ENCODE measurements at places on chromosomes 16 and 17.
A peak's percentile ranks its signal among the peaks of the same experiment; 100 is the strongest.

DNA sequence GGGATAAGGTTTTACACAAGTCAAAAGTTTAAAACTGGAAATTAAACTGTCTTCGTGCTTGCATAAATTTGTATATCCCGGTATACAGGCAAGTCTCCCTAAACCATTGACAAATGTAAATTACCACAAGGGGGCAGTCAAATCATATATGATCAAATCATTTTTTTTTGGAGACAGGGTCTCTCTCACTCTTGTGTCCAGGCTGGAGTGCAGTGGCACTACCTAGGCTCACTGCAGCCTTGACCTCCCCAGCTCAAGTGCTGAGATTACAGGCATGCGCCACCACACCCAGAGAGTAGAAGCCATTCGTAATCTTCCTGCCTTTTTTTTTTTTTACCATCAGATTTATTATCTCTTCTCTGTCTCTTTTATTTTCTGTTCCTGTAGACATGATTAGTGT, 18.5 kb downstream of the TOP2A start:
- DNase-seq, result no peak

GRCh38 chr17:28532050-28532960, 20.1 kb downstream of the UNC119 start:
- no peak for DNase-seq

GRCh38 chr16:62644030-62644812, 608.0 kb upstream of the CDH8 start:
- DNase-seq, result no peak

- no peak for DNase-seq
Measured at GRCh38 chr17:30927756-30928155, 6.0 kb downstream of the ADAP2 start.

DNA sequence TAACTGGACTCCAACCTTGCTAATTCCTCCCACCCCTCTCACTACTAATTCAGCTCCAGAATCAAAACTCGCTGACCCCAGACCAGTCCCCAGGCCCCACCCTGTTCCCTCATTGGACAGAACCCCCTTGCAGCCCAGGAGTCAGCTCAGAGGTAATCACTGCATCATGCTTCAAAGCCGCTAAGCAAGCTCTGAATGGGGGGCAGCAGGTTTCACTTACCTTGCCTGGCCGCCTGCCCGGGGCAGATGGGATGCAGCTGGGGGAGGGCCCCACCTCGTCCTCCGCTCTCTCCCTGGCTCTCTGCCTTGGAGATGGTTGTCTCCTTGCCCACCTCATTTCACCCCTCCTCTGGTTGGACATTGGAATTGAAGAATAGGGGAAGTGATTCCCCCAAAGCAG, 4.8 kb upstream of the NGFR start:
- DNase-seq, result no peak

- no peak for DNase-seq
Measured at GRCh38 chr17:27985306-27985705, 57.2 kb upstream of the NLK start.

DNA sequence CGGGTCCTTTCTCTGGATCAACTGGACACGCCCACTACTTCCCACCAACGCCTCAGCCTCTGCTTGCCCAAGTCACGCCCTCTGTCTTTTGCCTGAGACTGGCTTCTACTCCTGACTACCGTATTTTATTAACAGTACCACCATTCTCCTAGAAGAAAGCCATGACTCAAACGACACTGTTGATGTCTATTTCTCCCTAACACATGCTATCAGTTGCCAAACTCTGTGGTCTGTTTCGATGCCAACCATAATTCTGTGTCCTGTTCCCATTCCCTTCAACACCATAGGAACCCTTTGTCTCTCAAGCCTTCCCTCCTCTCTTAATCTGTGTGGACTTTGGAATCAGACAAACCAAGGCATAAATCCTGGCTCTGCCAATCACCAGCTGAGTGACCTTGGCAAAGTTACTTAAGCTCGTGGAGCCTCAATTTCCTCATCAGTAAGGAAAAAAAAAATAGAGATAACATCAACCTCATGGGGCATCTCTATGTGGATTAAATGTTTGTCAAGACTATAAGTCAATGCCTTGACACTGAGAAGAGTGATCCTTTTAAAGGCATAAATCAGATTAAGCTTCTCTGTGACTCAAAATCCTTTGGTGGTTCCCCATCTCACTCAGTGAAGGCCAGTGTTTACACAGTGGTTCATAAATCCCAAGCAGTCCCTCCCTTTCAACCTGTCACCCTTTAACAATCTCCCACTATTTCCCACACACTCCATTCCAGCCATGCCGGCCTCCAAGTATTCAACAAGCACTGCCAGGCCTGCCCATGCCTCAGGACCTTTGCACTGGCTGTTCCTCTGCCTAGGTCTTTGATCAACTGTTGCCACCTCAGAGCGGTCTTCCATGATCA, 45.6 kb downstream of the ERN1 start:
- no peak for DNase-seq

- DNase-seq, result no peak
Measured at GRCh38 chr17:28180449-28180848, 138.0 kb downstream of the NLK start.

- DNase-seq, result no peak
Measured at GRCh38 chr16:27387724-27388123, 14.2 kb upstream of the IL21R start.

DNA sequence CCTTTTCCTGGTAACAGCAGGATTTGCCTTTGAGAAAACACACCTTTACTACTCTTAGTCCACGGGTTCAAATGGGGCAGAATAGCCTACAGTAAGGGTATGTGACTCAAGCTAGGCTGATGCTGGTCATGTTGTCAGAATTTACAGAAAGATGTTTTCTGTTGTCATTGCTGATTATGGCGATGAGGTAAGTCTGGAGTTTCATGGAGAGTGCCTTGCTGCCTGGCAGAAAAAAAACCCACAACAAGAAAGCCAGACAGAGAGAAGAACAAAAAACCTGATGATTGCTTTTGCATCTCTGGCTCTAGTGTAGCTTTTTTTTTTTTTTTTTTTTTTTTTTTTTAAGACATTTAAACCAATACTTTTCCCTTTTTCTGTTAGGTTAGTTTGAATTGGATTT, 47.9 kb downstream of the SLC6A4 start:
- no peak for DNase-seq

DNA sequence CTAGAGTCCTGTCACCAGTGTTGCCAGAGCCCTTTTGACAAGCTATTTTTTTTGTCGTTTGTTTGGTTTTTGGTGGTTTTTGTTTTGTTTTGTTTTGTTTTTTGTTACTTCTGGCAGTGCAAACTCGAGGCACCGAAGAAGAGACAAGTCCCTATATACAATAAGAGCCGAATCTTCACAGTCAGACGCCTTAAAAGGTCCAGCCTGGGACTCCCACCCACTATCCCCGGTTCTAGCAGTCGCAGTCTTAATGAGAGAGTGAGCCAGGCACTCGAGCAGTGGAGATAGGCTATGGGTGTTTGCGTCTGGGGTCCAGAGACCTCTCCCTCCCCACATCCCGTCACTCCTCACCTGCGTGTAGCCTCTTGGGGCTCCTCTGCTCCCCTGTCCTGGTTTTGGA, 1.9 kb downstream of the OR1F1 start:
- no peak for DNase-seq

GRCh38 chr16:24151482-24151939, 104.6 kb upstream of the CACNG3 start:
- DNase-seq, result peak; percentile 44

- no peak for DNase-seq
Measured at GRCh38 chr16:49881890-49882289, 26.0 kb upstream of the ZNF423 start.

Measured in T-helper 2 cell treated with Interferon-gamma antibody and Interleukin-4, amounts not matched to agents 5 μg/mL and 100 μg/mL, for 36 hours (primary cell).